Right renal cortex interstitium (tissue), 3 donors: ENCODE measurements at places on chromosomes 2 and 18. TPM values are rescaled to one million over a fixed set of nuclear protein-coding genes. Genes with fewer than 3 reads are reported as not detected.
A peak's percentile ranks its signal among the peaks of the same experiment; 100 is the strongest.

Gene TRPM8
- polyA plus RNA-seq = 0.08 TPM

Gene RGPD8
- 4.0 TPM for polyA plus RNA-seq

Gene MAP3K19
- polyA plus RNA-seq = 0.58 TPM

Gene CDH7
- 14.5 TPM for polyA plus RNA-seq

Gene KANSL3
- polyA plus RNA-seq = 55.1 TPM

DNA sequence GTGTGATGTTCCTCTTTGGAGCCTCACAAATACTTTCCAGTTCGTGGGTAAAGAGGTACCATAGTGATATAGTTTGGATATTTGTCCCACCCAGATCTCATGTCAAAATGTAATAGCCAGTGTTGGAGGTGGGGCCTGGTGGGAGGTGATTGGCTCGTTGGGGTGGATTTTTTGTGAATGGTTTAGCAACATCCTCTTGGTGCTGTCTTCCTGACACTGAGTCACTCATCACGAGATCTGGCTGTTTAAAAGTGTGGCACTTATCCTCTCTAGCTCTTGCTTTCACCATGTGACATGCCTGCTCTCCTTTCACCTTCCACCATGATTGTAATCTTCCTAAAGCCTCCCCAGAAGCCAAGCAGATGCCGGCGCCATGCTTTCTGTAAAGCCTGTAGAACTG lies 3.0 kb upstream of the CCDC93 start:
- no peak for DNase-seq

DNA sequence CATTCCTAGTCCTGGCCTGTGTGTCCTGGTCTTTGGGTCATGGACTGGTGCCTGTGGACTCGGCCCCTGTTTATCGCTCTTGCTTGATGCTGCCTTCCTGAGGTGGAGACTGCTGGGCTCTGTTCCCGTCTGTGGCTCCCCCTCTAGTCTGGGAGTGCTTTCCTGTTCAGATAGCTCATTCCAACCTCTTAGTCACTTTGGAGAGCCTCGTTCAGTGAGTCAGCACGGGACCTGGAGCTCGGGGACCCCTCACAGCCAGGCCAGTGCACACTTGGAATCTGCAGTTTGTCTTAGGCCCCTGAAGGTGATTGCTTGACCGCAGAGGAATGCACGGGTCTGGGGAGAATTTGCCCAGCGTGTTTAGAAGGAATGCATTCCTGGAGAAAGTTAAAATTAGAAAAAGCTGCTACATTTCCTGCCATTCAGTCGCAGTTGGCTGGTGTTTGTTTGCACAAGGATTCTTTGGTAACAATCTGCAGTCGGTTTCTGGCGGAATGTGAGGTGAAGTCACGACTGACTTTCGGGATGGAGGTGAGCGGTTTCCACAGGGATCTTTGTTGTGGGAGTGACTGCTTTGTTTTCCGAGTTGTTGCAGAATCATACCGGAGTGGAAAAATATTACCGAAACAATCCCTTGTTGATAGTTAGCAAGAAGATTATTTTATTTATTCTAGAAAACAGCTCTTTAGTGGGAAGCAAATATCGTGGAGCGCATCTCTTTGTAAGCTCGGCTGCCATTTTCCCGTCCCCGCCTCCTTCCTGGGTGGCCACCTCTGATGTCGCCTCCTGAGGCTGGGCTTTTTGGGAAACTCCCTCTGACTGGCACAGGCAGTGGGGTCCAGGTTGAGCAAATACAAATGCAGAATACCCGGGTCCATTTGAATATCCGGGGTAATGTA lies 29.6 kb downstream of the SH3BP4 start:
- DNase-seq = peak; percentile 65

DNA sequence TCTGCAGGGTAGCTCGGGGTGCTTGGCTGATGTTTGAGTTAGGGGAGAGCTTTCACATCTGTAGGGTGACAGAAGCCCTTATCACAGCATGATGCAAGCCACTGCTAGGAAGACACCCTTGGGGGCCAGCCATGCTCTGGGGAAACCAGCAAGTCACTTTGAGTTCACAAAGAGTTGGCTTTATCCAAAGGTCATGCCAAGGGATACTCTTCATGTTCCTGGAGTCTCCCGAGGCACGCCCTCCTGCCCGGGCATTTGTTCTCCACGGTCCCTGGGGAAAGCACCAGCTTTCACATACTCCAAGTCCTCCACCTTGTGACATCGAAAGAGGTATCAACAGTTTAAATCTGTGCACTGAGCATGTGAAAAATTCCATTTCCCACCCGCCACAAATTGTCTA lies 227.7 kb downstream of the VAPA start:
- DNase-seq = no peak

GRCh38 chr2:227456772-227457171 lies 15.2 kb upstream of the AGFG1 start:
- DNase-seq = no peak

- no peak for DNase-seq
Observed at GRCh38 chr2:240365971-240366471, 69.4 kb upstream of the GPC1 start.

DNA sequence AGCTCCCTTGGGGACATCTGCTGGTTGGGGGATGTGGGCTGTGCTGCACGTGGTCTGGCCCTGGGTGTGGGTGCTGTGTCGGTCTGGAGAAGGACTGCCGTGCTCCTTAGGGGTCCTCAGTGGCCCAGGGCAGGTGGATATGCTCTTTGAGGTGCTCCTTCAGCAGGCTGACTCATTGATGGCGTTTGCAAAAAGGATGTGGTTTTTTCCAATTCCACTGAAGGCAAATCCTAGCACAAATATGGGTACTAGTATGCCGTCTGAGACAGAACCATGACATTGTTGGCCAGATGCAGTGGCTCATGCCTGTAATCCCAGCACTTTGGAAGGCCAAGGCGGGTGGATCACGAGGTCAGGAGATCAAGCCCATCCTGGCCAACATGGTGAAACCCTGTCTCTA lies 3.3 kb downstream of the PPP1R7 start:
- DNase-seq = no peak

DNA sequence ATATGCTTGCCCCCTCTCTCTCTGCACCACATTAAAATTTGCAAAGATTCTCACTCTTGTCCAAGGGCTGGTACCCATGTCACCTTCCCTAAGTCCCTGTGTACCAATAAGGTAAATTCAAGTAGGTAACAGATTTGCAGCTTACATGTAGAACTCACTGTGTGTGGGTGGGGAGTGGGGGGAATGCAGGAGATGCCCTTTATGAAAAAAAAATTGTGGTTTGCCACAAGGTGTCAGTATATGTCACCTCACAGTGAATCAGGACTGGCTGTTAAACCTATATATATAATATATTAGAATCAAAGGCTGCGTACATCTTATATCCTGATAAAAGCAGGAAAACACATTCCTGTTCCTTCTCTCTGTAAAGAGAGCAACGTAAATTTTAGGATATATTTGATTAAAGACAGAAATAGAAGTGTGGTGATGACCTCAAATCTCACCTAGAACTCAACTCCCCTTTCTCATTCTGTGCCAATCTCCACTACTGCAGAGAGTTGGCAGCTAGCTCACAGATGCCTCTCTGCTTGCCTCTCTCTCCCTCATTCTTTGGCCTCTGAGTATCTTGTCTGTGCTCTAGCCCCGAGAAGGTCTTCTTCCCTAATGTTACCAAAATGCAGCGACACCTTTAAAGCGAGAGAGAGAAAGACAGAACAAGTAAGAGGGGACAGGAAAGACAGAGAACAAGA lies 536 bp downstream of the XDH start:
- no peak for DNase-seq

DNA sequence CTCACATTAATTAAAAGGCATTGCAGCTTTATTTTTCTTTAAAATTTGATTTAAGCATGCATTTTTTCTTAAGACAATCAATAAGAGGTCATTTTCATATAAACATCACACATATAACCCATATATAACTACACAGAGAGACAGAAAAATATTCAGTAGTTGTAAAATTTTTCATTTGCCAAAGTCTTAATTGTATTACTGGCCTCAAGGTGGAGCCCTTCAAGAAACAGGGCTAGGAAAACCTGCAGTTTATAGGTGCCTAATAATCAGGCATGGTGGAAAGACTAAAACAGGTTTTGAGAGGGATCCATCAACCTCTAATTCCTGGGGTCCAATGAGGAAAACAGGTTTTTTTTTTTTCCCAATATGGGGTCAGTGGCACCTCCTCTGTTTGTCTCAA lies 71.3 kb upstream of the ZNF804A start:
- DNase-seq = no peak

- no peak for DNase-seq
Observed at GRCh38 chr18:939166-939565, 34.5 kb downstream of the ADCYAP1 start.

GRCh38 chr2:12087175-12087574 lies 340.7 kb downstream of the LPIN1 start:
- no peak for DNase-seq
